Choroid plexus epithelial cell (primary cell): ENCODE measurements at places on chromosomes 7 and 10.

GRCh38 chr10:93991596-93992284 lies 2.0 kb upstream of the PLCE1 start:
- DNase-seq, result peak; percentile 73

DNA sequence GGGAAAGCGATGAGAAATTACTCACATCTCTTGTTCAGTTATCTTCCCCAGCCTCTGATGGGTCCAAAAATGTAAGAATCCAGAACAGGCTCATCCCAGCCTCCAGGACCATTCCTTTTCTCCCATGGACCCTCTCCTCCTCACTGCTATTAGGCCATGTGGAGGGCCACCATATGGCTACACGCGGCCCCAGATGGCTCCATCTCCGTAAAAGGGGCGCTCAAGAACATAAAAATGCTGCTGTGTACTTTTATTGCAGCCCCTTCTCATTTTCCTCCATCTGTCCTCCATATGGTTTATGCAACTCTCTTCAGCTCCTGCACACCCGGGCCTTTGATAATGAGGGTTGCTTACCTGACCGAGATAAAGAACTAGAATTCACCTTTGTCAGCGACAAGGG lies 166.2 kb downstream of the RAPGEF5 start:
- no peak for DNase-seq

DNA sequence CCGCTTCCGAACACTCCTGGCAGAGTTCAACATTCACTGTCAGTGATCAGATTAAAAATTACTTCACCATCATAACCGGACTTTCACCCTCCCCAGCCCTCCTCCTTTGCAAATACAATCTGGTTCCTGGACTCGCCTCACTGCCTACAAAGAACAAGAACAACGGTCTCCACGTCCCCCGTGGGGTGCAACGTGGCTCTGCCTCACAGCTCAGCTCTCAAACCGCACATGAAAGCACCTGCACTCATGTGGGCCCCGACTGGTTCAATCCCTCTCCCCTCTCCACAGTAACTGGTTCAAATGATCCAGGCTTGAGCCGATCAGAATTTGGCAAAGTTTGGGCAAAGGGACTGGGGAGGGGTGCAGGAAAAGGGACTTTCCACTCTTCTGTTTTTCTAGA lies 21.0 kb downstream of the ASB13 start:
- DNase-seq, result no peak

DNA sequence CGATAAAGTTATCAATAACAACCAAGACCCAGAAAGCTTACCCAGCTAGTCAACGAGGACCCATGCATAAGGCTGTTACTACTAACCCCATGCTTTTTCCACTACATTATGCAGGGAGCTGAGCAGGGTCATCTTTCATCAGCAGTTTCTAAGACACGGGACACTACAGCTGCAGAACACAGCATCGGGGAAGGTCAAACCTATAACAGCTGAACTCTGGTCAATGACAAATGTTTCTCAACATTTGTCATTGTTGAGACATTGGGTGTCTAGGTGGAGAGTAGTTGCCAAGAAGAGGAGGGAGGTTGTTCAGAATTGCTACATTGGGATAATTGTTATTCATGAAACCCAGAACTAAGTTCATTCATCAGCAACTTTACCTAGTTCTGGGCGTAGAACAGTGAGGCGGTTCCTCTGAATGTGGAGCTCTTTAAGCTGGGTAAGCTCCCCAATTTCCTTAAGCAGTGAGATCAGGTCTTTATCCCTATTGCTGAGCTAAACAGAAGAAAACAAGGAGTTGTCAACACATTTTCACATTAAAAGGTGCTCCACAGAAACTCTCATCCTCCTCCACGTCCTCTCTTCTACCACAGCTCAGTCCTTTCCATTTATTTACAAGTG lies 105.6 kb downstream of the ZNF22 start:
- peak; percentile 3 for DNase-seq

DNA sequence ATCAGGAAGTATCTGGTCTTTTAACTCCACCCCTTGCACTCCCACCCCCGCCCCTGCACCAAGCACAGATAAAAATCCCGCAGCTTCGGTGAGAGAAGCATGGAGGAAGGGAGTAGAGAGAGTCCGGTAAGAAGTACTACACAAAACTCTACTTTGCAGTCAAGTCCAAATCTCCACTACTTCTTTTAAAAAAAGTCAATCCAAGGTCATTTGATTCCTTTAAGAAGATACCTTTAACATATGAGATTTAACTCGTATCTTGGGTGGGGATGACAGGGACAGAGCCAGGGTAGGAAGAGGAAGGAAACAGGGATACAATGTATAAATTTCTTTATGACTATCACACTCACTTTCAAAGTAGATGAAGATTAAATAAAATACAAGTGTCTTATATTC lies 132.1 kb downstream of the NRBF2 start:
- peak; percentile 82 for DNase-seq

GRCh38 chr7:96414931-96415292 lies 93.0 kb upstream of the SLC25A13 start:
- peak; percentile 52 for DNase-seq

GRCh38 chr7:82384051-82384464 lies 59.5 kb downstream of the CACNA2D1 start:
- no peak for DNase-seq

- DNase-seq, result no peak
These were observed 35.1 kb downstream of the MACROH2A2 start for GRCh38 chr10:70087616-70088307.

GRCh38 chr7:81811956-81812865 lies 42.4 kb upstream of the HGF start:
- no peak for DNase-seq

DNA sequence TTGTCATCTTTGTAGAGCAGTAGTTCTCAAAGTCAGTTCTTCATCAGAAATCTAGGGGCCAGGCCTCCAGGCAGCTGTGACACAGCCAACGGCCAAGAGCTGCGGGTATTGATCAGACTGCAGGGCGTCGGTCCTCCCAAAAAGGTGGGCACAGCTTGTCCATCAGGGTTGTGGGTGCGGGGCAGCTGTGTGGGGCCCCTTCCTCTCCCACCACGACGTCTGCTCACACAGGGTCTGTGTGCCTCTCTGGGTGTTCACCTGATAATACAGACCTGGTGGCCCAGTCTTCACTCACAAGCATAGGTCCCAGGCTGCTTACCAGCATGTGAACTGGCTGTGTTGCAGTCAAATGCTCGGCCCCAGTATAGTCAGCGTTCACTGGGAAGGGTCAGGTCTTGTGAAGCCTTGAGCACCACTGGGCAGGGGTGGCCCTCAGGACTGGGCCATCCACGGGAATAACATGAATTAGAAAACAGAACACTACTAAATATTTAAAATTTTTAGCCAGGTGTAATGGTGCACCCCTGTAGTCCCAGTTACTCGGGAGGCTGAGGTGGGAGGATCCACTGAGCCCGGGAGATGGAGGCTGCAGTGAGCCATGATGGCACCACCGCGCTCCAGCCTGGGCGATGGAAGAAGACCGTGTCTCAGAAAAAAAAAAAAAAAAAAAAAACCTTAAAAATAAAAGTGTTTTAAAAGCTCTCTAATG lies 102.8 kb upstream of the DIP2C start:
- no peak for DNase-seq

GRCh38 chr7:35605760-35606159 lies 89.2 kb downstream of the HERPUD2 start:
- peak; percentile 78 for DNase-seq

DNA sequence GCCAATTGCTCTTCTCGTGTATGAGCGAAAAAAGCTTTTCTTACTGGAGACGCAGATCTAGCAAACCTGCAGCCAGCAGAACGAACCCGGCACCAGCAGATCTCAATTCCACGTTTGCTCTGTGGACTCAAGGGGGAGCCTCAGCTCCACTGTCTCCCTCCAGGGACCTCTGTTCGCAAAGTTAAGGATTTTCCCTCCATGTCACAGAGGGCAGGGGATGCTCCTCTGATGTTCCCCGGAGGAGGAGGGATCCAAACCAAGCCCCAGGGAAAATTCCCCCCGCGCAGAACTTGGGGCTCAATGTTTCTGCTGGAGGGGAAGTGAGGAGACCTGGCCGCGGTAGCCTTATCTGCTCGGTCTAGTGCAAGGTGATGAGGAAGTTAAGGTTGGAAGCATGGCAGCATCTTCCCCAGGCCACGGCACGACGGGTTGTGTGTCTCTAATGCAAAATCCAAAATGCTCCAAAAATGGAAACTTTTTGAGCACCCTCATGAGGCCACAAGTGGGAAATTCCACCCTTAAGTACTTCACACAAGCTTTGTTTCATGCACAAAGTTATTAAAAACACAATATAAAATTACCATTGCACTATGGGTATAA lies 9.0 kb downstream of the IQCE start:
- peak; percentile 70 for DNase-seq
